Spinal cord (tissue), 10 donors: ENCODE measurements at places on chromosomes 1 and 21.

DNA sequence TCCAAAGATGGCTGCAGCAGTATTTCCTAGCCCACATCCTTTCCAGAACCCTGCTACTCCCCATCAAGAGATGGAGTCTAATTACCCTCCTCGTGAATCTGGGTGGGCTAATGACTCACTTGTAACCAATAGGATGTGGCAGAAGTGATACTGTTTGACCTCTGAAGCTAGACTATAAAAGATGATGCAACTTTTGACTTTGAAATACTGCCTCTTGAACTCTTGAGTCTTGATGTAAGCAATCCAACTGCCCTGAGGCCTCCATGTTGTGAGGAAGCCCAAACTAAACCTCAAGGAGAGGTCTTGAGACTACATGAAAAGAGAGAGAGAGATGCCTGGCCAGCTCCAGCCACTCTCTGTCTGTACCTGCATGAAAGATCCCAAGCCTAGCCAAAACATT lies 29.5 kb downstream of the LMO4 start:
- H3K36me3 ChIP-seq: no peaks in the 10 kb centered on the region
- H3K4me1 ChIP-seq: no peaks in the 10 kb centered on the region
- no peak overlapping the region for H3K4me3 ChIP-seq
- H3K27ac ChIP-seq: no peak overlapping the region

- H3K36me3 ChIP-seq: no peaks in the 10 kb centered on the region
- no peak within 1 kb of the TSS for H3K27ac ChIP-seq
- peaks cover 44% of the 10 kb centered on the region for H3K27me3 ChIP-seq
- no peak within 1 kb of the TSS for H3K4me3 ChIP-seq
- DNase-seq: no peak
These were observed at the start of gene TNFRSF8 for GRCh38 chr1:12063141-12064072. Gene TNFRSF8 (plus strand): TSS chr1:12063303. CDS start chr1:12063599, 296 bp downstream.

DNA sequence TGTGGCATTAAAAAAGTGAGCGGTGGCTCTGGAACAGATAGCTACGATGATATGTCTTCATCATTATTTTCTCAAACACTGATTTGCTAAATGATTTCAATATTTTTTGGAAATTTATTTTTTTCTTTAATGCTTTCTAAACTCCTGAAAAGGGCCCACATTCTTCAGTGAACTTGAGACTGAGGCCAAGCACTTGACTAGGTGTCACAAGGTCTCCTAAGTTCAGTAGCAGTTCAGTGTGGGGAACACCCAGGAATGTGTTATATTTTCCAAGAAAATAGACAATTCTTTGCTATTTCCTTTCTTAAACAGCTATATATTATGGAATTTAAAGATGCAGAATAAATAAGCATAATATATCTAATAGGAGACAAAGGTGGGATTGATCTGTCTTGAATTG lies 850.9 kb downstream of the USP25 start:
- H3K27ac ChIP-seq: peak overlapping the region; percentile 70
- H3K36me3 ChIP-seq: no peaks in the 10 kb centered on the region
- no peaks in the 10 kb centered on the region for H3K27me3 ChIP-seq

GRCh38 chr1:3780901-3781300 lies 8.4 kb downstream of the SMIM1 start:
- no peak overlapping the region for H3K27ac ChIP-seq
- H3K27me3 ChIP-seq: no peaks in the 10 kb centered on the region
- peaks cover 4% of the 10 kb centered on the region for H3K4me1 ChIP-seq
- H3K36me3 ChIP-seq: peaks cover 99% of the 10 kb centered on the region
- no peak overlapping the region for H3K4me3 ChIP-seq

GRCh38 chr1:106554294-106554693 lies 502.2 kb upstream of the PRMT6 start:
- no peaks in the 10 kb centered on the region for H3K27me3 ChIP-seq
- H3K4me1 ChIP-seq: no peaks in the 10 kb centered on the region
- H3K4me3 ChIP-seq: no peak overlapping the region
- no peak overlapping the region for H3K27ac ChIP-seq

GRCh38 chr1:2241820-2242219 lies 13.7 kb downstream of the SKI start:
- peaks cover 80% of the 10 kb centered on the region for H3K4me1 ChIP-seq
- no peak for DNase-seq

DNA sequence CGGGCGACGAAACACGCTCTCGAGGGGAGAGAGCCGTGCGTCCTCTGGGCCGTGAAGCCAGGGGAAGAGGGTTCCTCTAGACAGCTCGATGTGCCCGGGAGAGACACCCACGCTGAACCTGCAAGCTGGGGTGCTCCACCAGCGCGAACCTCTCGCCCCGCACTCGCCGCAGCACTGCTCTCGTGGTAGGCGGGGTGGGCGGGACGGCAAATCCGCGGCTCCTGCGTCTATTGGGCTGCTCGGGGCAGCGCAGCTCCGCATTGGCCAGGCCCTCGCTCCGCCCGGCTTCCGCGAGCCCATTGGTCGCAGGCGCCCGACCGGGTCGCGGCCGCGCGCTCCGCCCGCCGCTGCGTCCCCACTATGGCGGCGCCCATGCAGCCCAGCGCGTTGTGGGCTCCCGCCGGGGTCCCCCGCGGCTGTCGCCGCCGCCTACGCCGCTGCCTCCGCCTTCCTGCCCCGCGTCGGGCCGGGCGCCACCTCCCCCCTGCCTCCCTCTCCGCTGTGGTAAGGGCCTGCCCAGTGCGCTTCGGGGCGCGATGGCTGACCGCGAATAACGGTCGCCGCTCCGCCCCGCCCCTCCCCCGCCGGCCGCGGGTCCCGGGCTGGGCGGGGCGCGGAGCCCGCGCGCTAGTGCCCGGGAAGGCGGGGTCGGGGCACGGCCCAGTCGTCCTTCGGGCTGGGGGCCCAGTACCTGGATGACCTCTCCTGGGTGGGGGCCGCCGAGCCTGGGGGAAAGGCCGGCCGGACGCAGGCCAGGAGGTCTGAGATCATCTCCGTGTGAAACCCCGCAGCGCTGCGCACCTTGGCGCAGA lies at the start of gene ST3GAL3:
TSS of gene ST3GAL3 (plus strand) at position 347 of the 812 bp plus-strand sequence. CDS start 28,727 bp downstream, outside the sequence.
- no peaks in the 10 kb centered on the region for H3K27me3 ChIP-seq
- peak within 1 kb of the TSS; percentile 80 for H3K27ac ChIP-seq
- H3K4me3 ChIP-seq: peak within 1 kb of the TSS; percentile 76
- peak; percentile 97 for DNase-seq

- no peak overlapping the region for H3K4me3 ChIP-seq
- no peak for DNase-seq
- no peaks in the 10 kb centered on the region for H3K27me3 ChIP-seq
- no peaks in the 10 kb centered on the region for H3K4me1 ChIP-seq
These were observed 6.1 kb upstream of the AKR1A1 start for GRCh38 chr1:45544530-45544929.

GRCh38 chr1:246068217-246068512 lies 438.9 kb downstream of the SMYD3 start:
- no peak for DNase-seq
- H3K36me3 ChIP-seq: no peaks in the 10 kb centered on the region
- H3K27ac ChIP-seq: no peak overlapping the region
- H3K27me3 ChIP-seq: no peaks in the 10 kb centered on the region
